ENCODE measurements at places on chromosomes 7 and 10.

GRCh38 chr7:157966490-157966889 is 621.1 kb downstream of the PTPRN2 start:
- no peak for DNase-seq

DNA sequence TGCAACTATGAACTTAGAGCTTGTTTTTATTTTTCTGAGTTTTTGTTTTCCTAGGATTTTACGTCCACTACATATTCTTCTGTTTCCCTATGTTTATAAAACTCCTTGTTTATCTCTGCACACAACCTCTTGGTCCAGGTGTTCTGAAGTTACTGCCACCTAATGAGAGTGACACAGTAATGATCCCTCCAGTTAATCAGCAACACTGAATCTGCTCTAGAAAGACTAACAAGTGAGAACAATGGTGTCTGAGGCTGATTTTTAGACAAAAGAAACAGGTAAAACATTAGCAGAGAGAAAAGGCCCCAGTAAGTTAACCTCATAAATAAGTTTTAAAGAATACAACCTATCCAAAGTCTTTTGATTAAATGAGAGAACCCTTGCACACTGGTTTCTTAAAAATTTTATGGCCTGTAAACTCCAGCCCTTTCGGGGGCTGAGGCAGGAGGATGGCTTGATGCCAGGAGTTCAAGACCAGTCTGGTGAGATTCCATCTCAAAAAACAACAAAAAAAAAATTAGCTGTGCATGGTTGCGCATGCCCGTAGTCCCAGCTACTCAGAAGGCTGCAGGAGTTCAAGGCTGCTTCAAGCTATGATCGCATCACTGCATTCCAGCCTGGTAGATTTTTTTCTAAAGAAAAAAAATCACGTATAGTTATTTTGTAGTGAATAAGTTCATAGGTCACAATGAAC is 397.6 kb downstream of the MAGI2 start:
- no peak for DNase-seq

- DNase-seq = no peak
These were observed 47.3 kb downstream of the DGKB start for GRCh38 chr7:14855033-14855794.

GRCh38 chr10:80171248-80171660 is 34.1 kb downstream of the ANXA11 start:
- no peak for DNase-seq

GRCh38 chr7:141073173-141073640 is 657 bp upstream of the TMEM178B start:
- DNase-seq = peak; percentile 42

DNA sequence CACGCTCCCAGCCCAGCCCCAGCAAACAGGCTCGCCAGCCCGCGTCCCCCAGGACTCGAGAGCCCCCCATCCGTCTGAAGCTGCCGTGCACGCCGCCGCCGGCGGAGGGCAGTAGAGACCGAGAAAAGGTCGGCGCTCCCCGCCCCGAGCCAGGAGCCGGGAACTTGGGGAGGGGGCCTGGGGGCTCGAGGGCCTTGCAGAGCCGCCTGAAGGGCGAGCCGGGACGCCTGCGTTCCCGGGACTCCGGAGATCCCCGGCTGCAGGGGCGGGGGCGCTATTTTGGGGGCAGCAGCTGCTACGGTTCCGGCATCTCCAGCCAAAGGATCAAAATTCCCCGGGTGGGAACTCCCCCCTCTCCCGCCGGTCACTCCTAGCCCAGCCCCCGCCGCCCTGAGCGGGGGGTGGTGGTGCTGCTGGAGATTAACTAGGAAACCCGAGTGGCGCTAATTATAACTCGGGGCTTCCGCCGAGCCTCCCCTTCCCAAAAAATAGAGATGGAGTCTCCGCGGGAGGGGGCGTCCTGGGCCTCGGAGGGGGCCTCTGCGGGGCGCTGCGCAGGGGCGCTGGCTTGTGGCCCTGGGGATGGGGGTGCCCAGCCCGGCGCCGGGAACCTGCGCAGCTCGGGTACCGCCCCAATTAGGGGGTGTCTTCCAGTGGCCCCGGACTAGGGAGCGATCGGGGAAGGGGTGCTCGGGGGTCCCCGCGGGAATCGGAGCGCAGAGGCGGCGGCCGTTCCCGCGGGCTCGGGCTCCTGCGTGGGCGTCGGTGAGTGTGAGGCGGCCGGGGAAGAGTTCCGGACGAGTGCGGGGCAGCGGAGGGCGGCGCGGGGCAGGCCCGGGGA is 608 bp downstream of the ACHE start:
- peak; percentile 62 for DNase-seq

DNA sequence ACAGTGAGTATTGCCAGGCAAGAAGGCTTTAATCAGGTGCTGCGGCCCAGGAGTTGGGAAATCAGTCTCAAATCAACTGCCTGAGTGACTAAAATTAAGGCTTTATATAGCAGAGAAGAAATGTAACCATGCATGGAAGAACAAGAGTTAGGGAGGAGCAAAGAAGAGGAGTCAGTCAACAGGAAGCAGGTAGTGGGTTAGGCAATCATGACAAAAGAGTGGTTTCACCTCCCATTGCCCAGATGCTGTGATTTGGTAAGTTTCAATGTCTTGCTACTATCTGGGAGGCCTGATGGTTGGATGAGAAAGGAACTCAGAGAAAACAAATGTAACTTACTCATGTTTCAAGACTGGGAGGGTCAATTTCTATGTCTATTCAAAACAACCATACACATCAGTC is 998.3 kb downstream of the GATA3 start:
- DNase-seq = no peak

DNA sequence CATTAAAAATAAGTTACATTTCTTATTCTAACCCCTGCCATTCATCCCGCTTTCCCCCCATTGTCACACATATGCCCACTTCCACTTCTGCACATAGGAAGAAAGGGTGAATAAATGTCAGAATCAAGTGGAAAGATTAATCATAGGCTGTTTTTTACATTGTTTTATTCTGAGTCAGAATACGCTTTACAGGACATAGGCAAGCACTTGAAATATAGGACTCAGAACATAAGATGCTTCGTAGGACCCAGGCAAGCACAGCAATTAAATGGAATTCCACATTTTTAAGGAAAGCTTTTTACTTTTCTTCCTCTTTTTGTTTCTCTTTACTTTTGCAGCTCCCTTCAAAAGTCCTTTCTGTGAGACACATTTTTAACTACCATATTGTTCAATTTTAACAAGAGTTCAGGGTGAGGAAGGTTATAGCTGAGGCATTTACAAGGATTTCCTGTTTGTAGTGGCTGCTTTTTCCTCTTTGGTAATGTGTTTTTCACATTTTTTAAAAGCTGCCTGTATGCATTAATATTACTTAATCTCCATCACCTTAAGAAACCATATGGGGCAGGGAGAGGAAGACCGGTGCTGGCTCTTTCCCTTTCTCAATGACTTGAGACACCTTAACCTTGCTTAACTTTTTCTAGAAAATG is 130.0 kb downstream of the TES start:
- peak; percentile 13 for DNase-seq

DNA sequence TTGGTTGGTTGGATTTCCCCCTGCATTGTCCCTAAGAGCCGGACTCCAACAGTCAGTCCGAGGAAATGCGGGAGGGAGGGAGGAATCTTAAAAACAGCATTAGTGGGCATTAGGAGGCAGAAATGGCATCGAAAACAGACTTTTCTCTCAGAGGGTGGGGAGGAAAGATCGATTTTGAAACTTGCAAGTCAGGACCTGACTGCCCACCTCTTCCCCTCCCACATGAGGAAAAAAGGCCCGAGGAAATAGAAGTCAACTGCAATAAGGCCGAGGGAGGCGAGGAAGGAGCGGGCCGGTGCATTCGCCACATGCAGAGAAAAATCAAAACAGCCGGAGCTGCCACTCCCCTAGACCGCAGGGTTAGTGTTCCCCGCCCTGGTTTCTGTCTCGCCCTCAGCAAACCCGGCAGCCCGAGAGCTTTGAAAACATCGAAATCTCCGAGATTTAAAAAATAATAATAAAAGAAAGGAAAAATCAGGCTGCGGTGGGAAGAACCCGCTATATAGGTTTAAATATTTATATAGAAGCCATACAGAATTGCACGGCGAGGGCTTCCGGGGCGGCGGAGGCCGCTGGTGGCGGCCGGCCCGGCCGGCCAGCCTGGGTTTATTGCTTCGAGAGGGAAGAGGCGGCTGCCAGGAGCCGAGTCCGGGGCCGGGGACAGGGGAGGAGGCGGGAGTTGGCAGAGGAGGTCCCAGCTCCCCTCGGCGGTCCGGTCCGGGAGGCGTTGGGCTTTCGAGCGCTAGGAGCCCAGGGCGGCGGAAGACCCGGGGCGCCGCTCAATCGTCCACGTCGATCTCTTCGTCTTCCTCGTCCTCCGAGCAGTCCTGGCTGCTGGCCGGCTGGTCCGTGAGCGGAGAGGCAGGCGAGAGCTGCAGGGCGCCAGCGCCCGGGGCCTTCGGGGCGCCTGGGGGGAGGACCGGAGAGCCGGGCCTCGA is 2.5 kb downstream of the LBX1 start:
- DNase-seq = no peak

- no peak for DNase-seq
These were observed 23.8 kb downstream of the ELN start for GRCh38 chr7:74051629-74052410.

DNA sequence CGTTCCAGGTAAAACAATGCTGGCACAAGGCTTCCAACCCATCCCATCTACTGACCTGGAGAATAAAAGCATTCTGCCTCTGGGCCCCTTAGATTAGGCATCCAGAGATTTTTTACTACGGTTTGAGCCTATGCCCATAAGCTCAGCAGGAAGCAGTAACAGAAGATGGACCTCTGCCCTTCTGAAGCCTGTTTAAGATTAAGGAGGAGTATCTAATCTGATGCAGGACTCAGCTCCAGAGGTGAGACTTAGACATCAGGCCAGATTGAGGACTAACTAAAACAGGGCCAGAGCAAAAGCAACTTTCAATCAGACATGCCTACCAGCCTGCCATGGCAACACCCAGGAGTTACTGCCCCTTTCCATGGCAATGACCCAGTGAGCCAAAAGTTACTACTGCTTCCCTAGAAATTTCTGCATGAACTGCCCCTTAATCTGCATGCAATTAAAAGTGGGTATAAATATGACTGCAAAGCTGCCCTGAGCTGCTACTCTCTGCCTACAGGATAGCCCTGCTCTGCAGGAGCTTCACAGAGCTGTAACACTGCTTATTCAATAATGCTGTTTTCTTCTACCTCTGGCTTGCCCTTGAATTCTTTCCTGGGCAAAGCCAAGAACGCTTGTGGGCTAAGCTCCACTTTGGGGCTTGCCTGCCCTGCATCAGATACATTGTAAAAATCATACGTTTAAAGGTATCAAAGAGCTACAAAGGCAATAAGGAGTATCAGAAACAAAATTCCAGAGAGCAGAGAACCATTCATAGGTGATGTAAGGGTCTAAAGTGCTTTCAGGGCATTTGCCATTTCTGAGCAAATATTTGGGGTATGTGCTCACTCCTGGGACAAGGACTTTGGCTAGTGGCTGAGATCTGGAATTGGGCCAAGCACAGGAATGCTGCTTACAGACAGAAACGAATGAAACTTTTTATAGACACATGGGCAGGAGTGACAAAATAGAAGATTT is 25.0 kb upstream of the CNNM1 start:
- no peak for DNase-seq

- no peak for DNase-seq
These were observed 21.3 kb downstream of the CLCN1 start for GRCh38 chr7:143337216-143337615.

DNA sequence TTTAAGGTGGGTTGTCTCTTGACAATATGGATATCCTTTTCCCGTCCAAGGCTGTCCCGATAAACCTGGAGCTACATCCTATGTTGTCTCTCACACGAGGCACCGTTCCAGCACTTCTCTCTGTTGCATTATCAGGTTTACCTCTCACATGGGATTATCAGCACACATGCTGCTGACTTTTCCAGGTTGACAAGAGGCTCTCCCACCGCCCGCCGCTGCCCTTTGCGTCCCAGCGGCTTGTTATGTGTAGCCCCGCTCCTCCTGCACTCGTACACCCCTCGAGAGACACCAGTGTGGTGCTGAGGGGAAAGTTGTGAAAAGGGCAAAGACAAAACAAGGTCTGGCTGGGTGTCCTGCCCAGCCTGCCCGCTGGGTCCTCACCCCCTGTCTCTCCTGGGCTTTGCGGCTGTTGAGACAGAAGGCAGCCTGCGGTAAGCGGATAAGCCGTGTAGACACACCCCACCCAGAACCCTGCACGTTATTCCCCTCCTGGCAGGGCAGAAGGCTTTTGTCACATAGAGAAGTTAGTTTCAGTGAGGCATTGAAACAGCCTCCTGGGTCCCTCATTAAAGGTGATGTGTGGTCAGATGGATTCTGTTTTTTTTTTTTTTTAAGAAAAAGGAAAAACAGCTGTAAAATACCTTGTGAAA is 38.7 kb downstream of the UBE3C start:
- peak; percentile 38 for DNase-seq

DNA sequence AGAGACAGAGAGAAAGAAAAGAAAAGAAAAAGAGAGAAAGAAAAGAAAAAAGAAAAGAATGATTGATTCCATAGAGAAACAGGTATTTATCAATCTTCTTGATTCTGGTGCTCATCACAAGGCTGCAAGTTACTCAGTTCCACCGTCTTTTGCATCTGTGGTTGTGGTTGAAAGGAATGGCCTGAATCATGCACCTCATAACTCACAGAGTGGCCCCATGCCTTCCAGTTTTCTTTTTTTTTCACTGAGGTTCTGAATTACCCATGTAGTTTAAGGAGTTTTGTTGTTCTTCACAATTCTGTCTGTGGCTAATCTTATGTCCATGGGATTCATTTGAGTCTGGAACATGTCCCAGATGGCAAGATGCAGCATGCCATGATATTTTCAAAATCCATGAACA is 156.0 kb downstream of the ZNF33B start:
- no peak for DNase-seq

DNA sequence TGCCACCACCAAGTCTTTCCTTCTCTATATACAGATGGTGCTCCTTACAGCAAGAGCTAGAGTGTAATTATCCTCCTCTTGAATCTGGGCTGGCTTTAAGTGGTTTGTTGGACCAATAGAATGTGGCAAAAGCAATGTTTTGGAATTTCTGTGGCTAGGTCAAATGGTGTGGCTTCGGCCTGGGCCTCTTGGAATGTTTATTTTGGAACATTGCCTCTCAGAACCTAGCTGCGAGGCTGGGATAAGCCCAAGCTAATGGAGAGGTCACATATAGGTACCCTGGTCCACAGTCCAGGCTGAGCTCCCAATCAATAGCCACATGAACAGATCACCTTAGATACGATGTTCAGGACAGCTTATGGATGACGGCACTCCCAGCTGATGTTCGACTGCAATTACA is 556.7 kb downstream of the TYW1 start:
- DNase-seq = no peak

- DNase-seq = peak; percentile 44
These were observed 52.6 kb downstream of the TRRAP start for GRCh38 chr7:98930921-98931320.

GRCh38 chr7:94056796-94057207 is 52.6 kb upstream of the BET1 start:
- DNase-seq = no peak

Measured in common myeloid progenitor, CD34-positive (primary cell).